T-cell (primary cell): ENCODE measurements at places on chromosomes 1 and 21.

DNA sequence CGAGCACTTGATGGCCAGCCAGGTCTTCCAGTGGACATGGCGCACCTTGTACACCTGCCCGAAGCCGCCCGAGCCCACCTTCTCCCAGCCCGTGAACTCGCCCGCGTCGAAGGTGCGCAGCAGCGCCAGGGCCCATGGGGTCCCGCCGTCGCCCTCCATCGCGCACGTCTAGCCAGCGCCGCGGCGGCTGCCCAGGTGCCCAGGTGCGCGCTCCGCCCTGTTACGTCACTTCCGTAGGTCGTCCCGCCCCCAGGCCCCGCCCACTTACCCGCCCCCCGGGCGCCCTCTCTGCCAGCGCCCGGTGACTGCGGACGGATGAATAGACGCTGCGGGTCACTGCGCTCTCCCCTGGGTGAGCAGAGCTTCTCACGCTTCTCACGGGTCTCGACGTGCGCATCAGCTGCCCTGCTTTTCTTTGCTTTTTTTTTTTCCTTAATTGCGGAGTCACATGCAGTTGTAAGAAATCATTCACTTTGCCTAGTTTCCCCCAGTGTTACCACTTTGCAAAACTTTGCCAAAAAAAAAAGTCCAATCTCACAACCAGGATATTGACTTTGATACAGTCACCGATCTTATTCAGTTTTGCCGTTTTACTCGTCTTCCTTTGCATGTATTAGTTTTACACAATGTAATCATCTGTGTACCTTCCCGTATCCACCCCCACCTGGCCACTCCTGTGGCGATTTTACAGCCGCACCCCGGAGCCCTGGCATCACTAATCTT lies at the start of gene RIPK4:
RIPK4 (minus strand) TSS at position 170 of the 723 bp plus-strand sequence; CDS start at position 159, 11 bp downstream.
- DNase-seq = peak; percentile 18

GRCh38 chr1:157968508-157968907 lies 24.9 kb upstream of the KIRREL1 start:
- no peak for DNase-seq

DNA sequence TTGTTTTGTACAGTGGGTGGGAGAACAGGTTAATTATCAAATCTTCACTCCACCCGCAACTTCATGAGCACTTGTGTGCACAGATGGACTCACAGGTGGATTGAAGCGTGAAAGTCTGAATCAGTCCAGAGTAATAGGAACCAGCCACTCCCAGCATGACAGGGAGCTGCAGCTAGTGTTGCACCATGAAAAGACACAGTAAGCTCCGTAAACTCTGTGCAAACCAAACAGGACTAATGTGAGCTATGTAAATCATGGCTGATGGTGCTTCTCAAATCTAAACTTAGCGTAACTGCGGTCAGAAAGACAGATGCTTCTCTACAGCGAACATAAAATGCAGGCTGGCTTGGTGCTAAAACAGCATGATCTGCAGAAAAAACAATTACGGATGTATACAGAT lies 114.4 kb downstream of the CENPF start:
- DNase-seq = no peak

GRCh38 chr21:41068967-41069642 lies 98.9 kb upstream of the BACE2 start:
- DNase-seq = peak; percentile 53

DNA sequence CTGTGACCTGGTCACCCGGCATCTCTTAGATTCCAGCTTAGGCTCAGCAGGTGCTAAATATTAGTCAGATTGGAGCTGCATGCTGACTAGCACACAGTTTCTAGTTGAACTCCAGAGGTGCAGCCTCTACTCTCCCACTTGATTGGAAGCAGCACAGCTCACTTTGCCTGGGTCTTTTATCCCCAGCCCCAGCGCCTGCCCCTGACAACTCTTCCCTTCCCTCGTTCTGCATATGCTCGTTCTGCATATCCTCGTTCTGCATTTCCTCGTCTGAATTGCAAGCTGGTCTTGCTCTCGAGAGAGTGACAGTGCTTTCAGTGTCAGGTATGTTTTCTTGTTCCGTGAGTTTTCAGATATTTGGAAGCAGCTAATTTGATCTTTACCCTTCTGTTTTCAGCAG lies 11.7 kb downstream of the COL18A1 start:
- DNase-seq = no peak
